NAMALWA (cell line): ENCODE measurements at places on chromosomes 3 and 15.

GRCh38 chr3:96449346-96449745 lies 365.0 kb upstream of the EPHA6 start:
- no peak for DNase-seq

DNA sequence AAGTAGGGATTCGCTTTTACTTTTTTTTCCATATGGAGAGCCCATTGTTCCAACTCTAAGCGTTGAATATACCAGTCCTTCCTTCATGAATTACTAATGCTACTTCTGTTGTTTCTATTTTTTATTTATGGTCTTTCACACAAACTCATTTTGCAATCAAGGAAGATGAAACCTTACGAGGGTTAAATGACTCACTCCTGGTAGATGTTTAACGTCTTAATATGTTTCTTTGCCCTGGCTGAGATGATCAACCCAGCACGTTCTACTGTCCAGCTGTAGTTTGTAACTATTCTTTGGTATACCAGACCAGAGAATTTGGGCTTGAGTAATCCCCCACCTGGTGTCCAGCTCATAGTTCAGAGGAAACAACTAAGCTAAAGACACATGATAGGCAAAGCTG lies 23.1 kb downstream of the CDCP1 start:
- DNase-seq = no peak

- no peak for DNase-seq
Measured at GRCh38 chr15:83567318-83567717, 86.6 kb upstream of the ADAMTSL3 start.

- DNase-seq = no peak
Measured at GRCh38 chr15:76772776-76773175, 132.4 kb downstream of the SCAPER start.

DNA sequence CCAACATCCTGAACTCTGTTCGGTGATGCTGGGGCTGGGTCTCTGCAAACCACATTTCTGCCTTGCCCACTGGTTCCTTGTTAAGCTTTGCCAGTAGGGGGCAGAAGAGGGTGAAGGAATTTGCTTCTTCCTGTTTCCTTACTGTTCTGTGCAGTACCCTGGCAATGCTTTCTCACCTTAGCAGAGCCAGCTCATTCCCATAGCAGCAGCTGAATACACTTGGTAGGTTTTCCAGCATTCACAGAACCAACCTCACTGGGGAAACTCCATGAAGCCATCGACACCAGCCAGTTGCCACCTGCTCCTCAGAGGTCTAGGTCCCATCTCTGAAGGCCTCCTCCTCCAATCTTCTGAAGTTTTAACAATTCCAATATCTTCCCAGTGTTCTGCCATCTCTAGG lies 308.4 kb downstream of the PDCD6IP start:
- peak; percentile 46 for DNase-seq

DNA sequence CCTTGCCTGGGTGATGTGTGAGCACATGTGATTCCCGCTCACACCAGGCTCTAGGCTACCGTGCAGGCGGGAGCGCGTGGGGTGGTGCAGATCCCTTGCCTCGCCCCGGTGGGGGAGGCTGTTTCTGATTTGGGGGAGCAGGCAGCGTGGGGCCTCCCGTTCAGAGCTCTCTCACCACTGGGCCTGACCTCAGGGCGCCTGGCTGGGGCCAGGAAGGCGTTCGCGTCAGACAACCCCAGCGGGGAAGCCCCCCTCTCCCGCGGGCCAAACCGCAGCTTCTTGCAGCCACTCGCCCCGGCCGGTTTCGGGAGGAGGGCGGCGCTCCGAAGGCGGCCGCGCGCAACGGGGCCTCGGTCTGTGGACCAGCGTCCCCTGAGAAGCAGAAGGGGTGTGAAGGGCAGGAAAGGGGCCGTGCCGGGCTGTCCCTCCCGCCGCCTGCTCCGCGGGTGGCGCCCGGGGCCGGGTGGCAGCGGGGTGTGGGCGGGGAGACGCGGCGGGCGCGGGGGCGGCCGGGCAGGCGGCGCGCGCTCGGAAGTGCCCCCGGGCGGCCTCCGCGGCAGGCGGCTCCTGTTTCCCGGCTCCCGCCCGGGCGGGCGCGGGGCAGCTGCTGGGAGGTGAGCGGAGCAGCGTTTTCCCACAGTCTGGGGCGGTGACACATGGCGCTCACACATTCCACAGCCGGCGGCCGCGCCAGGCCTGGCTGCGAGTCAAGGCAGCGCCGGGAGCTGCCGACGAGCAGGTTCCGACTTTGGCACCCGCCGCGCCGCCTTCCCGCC lies 65.1 kb upstream of the HES1 start:
- DNase-seq = peak; percentile 81

DNA sequence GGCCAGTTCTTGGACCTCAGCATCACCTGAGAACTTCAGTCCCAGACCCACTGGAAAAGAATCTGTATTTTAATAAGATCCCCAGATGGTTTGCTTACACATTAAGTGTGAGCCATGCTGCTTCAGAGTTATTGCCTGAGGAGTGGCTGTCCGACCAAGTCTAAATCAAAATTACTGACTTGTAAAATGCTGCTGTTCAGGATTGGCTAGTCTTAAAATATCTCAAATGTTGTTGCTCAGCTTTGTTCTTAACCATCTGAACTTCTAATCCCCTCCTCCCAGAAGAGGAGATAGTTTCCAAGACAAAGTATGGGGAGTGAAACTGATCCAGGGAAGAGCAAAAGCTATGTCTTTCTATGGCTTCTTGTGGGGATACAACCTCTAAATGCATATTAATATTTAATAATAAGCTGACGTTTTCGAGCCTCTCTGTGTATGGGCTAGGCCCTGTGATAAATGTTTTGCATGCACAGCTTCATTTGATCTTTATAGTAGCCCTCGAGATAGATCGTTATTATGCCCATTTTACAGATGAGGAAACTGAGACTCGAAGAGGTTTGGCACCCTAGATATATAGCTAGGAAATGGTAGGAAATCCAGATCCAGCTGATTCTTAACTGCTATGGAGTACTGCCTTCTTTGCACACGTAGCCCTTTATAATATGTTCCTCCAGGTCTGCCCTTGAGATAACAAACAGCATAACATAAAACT lies 52.2 kb downstream of the DNASE1L3 start:
- no peak for DNase-seq

GRCh38 chr15:63893866-63894661 lies 60.3 kb upstream of the HERC1 start:
- no peak for DNase-seq

GRCh38 chr3:46895761-46896160 lies 18.2 kb downstream of the PTH1R start:
- DNase-seq = no peak

GRCh38 chr3:99713440-99713839 lies 75.0 kb downstream of the COL8A1 start:
- no peak for DNase-seq

GRCh38 chr3:152257563-152258035 lies 11.1 kb upstream of the MBNL1 start:
- DNase-seq = peak; percentile 72

DNA sequence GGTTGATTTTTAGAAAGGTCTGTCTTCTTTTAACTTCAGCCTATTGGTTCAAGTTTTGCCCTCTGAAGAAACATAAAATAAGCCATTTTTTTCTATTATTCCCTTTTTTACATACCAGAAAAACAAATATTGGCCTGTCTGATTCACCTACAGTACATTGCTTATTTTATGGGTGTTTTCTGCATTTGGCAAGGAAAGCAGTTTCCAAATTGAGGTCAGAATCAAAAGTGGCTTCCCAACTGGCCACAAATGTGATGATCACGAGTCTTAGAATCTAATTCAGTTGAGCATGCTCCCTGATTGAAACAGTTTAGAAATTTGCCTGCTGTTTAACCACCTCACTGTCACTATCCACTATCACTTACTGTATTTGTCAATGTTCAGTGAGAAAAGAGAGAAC lies 106.9 kb upstream of the CHMP2B start:
- no peak for DNase-seq

- DNase-seq = no peak
Measured at GRCh38 chr15:93047621-93048425, 41.2 kb downstream of the RGMA start.

- DNase-seq = no peak
Measured at GRCh38 chr15:71712182-71712581, 98.2 kb upstream of the NR2E3 start.

GRCh38 chr3:156303001-156303707 lies 182.8 kb downstream of the KCNAB1 start:
- DNase-seq = no peak

GRCh38 chr15:90642464-90643300 lies 74.5 kb upstream of the BLM start:
- peak; percentile 41 for DNase-seq

DNA sequence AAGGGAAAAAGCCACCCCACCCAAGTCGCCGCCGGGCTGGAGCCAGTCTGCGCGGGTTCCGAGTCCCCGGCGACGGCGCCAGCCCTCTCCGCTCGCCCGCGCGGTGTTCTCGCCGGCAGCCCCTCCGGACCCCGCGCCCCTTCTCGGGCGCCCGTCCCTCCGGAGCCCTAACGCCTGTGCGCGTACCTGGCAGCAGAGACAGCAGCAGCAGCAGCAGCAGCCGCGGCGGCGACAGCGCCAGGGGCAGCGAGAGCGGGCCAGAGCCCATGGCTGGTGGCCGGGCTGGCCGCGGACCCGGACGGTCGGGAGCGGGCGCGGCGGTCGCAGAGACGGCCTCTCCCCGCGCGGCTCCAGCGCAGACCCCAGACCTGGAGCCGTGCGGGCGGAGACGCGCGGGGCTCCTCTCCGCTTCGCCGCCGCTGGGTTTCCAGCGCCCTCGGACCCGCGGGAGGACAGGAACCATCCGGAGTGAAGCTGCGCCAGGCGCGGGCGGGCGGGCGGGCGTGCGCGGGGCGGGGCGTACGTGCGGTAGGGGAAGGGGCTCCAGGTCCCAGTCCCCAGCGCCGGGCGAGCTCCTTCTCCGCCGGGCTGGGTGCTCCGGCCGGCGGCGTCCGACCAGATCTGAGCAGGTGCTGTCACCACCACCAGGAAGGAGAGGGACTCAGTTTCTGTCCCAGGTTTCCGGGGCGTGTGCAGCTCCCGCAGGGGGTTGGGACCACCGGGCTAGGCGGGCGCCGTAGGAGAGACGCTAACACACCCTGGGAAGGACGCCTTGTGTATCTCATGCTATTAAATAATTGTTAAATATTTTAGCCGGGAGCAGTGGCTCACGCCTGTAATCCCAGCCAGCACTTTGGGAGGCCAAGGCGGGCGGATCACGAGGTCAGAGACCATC lies at the start of gene CHRNA3:
Gene CHRNA3 (minus strand): TSS at position 470 of the 895 bp plus-strand sequence. CDS start 202 bp downstream, at position 268.
- DNase-seq = no peak

DNA sequence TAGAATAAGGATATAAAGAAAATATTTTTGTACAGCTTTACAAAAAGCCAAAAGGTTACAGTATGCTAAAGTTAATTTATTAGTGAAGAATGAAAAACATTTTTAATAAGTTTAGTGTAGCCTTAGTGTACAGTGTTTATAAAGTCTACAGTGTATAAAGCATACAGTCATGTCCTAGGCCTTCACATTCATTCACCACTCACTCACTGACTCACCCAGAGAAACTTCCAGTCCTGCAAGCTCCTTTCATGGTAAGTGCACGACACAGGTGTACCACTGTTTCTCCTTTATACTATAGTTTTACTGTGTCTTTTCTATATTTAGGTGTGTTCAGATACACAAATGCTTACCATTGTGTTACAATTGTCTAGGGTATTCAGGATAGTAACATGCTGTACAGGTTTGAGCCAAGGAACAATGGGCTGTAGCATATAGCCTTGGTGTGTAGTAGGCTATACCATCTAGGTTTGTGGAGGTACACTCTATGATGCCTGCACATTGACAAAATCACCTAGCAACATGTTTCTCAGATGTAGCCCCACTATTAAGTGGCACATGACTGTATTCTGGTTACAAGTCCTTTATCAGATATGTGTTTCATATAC lies 197.1 kb upstream of the KBTBD8 start:
- DNase-seq = no peak

DNA sequence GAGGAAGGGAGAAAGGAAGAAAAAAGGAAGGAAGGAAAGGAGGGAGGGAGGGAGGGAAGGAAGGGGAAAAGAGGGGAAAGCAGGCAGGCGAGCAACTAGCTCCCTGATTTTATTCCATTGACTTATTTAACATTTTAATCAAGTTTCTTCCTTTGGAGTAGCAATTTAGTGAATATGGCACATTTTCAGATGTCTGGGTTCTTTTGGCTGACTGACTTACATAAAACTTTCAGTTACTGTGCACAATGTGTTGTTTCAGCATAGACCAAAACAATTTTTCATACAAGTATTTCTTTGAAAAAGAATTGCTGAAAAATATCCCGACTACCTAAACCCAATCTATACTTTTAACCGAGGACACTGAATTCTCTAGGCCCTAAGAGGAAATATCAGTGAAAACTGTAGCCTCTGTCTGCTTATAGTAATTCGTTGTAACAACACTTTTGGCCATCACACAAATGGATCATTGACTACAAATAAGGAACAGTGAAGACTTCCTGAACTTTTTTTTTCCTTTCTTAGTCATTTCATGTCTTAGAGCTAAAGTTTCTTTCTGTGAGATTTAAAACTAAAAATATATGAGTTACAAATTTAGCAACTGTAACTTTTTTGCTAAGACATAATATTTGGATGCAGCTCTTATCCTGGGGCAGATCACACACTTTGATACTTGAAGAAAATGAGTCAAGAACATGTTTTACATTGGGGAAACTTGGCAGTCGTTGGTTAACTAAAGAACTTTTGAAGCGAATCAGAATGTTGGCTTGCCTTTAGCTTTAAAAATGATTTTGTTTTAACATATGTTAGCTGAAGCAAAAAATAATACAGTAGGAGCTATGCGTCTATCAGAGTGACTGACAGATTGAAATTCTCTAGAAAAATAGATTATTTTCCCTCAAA lies 79.6 kb downstream of the SOX2 start:
- no peak for DNase-seq

- no peak for DNase-seq
Measured at GRCh38 chr3:177419904-177420601, 222.8 kb upstream of the TBL1XR1 start.

- no peak for DNase-seq
Measured at GRCh38 chr15:57914350-57915055, 151.0 kb downstream of the ALDH1A2 start.

DNA sequence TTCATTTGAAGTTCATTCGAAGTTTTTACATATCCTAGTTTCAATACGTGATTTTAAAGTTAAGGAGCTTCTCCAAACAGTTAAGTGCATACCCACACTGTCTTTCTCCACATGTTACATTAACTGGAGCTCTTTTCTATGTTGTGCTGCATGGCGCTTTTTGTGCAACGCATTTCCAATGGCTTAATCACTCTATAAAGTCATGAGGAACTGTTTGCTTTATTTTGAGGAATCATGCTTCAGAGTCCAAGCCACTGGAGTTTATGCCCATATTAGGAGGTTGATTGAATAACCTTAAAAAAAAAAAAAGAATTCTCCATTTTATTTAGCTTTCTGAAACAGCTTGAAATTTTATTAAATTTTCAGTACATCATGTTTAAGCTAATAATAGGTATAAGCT lies 109.4 kb upstream of the MBNL1 start:
- no peak for DNase-seq
